Stimulated activated CD4-positive, alpha-beta T cell treated with anti-CD3 and anti-CD28 coated beads, Interleukin-15, amount 100 ng/mL, for 24 hours (primary cell): ENCODE measurements at places on chromosomes 13 and 19.

- DNase-seq: no peak
Observed at GRCh38 chr19:17338433-17339078, 1.2 kb downstream of the GTPBP3 start.

GRCh38 chr13:44927968-44928367 lies 61.3 kb downstream of the NUFIP1 start:
- no peak for DNase-seq

- peak; percentile 46 for DNase-seq
Observed at GRCh38 chr19:45340232-45340898, at the start of gene KLC3. KLC3 (plus strand) TSS chr19:45340750; CDS start chr19:45345542, 4,792 bp downstream.

DNA sequence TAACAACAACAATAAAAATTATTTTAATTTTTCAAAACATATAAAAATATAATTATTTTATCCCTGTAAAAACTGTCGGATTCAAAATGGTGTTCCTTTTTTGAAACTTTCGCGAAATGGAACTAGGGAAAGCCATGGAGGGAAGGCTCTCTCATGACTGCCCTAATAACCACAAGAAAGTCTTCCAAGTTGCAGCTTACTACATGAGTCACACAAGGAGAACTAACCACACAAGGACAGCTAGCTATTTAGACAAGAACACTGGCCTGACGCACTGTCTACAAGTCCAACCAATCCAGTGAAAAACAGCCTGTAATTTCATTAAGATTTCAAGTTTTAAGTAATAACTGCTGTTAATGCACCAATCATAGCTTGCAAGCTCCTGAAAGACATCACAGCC lies 319.2 kb upstream of the PCDH9 start:
- DNase-seq: no peak

GRCh38 chr19:2188708-2189385 lies 25.1 kb downstream of the DOT1L start:
- DNase-seq: peak; percentile 41

GRCh38 chr13:27933580-27934328 lies 14.0 kb downstream of the PDX1 start:
- no peak for DNase-seq

DNA sequence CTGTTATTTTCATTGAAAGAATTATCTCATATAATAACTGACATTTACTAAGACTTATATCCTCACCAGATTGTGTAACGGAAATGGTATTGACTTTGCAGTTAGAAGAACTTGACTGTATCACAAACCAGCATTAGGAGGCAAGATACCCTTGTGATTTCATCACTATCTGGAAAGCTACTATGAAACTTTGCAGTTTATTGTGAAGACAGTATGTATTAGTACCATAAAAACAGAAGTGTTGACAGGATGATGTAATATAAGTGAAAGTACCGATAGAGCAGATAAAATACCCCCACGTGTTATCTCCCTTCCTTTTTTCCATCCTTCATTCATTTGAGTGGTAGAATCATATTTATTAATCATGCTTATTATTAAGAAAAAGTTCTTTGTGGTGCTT lies 365.7 kb upstream of the KLHL1 start:
- no peak for DNase-seq

- DNase-seq: no peak
Observed at GRCh38 chr19:35236638-35237400, 8.3 kb upstream of the FAM187B start.

GRCh38 chr13:20407759-20408158 lies 117.9 kb downstream of the CRYL1 start:
- DNase-seq: no peak

GRCh38 chr13:33999811-34000605 lies 182.1 kb downstream of the RFC3 start:
- no peak for DNase-seq

- no peak for DNase-seq
Observed at GRCh38 chr19:41527089-41527488, 48.9 kb upstream of the CEACAM21 start.

GRCh38 chr13:109751477-109751876 lies 34.9 kb downstream of the IRS2 start:
- no peak for DNase-seq

DNA sequence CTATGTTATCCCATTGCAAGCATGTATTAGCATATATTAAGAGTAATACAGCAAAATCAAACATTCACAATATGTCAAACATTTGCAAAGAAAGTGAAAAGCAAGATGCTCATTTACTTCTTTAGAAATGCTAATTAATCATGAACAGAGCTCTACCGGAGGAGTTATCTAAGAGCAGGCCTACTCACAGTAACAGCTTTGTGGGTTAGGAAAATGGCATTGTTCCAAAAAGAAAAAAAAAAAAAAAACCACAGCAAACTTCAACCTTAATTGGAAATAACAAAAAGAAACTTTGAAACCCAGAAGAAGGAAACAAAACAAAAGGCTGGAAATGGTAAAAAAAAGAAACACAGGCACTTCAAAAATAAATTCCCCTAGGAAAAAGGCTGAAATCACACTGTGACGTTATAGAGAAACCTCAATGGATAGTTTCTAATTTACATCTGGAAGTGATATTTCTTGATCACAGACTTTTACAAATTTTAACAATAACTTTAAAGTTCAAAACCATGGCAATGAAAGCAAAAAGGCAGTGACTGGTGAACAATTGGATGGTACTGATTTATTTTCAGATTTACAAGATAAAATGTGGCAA lies 1236.8 kb upstream of the SPRY2 start:
- DNase-seq: no peak

DNA sequence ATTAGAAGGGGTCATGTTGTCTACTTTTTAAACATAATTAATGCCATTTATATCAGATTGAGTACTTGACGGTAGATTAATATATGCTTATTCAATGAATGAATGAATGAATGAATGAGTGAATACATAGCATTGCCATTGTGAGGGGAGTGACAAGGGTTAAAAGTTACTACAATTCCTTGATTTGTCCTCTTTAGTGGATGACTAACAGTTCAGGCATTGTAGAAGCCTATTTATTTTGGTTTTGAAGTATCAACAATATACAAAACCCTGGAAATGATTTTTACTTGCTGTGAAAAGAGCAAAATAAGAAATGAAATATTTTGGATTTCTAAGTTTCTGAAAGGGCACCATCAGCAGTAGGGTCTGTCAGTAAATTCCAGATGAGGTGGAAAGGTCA lies 122.7 kb downstream of the CYSLTR2 start:
- DNase-seq: no peak

DNA sequence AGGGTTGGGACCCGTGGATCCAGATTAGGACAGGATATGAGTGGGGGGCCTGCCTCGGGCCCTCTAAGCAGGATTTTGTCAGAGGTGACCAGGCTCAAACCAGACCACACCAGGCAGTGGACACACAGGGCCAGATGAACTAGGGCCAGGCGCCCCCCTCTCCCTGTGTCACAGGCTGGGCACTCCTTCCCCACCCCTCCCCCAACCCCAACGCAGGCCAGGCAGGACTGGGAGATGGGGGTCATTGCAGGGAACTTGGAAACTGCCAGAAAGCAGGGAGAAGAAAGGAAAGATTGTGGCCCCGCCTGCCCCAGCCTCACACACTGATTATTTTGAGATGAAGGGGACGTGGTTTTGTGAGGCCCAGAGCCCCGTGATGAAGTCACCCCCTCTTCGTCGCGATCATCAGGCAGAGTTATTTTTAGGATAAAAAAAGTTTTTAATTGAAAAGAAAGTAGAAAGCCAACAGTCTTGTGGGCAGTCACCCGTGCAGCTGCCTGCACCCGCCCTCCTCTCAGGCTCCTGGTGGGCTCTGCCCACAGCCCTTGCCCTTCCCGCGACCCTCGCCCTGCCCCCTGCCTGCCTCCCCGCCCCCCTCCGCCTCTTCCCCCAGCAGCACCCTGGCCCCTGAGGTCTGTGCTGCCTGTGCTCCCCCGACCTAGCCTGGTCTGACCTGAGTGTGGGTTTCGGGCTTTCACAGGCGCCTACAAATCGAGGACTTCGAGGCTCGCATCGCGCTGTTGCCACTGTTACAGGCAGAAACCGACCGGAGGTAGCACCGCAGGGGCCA lies 1.9 kb upstream of the YJEFN3 start:
- no peak for DNase-seq
